ENCODE measurements at places on chromosomes 7 and 10.

DNA sequence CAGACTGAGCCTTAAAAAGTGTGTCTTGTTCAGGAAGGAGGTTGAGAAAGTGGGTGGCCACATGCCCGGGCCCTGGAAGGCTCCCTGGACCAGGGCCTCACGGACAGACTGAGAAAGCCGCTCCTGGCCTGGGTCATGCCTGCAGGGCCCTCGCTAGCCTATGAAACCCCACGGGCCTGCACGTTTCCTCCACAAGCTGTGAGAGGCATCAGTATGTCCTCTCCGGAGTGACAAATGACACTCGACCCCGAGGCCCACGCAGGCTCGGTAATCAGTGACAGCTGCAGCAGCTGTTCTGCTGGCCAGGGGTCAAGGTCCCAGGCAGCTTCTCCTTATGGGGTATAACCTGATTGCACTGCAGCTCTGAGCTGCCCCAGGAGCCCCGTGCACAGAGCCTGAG, 47.6 kb downstream of the ASB13 start:
- DNase-seq, result peak; percentile 76

- no peak for DNase-seq
Observed at GRCh38 chr7:133562621-133563020, 309.7 kb downstream of the EXOC4 start.

DNA sequence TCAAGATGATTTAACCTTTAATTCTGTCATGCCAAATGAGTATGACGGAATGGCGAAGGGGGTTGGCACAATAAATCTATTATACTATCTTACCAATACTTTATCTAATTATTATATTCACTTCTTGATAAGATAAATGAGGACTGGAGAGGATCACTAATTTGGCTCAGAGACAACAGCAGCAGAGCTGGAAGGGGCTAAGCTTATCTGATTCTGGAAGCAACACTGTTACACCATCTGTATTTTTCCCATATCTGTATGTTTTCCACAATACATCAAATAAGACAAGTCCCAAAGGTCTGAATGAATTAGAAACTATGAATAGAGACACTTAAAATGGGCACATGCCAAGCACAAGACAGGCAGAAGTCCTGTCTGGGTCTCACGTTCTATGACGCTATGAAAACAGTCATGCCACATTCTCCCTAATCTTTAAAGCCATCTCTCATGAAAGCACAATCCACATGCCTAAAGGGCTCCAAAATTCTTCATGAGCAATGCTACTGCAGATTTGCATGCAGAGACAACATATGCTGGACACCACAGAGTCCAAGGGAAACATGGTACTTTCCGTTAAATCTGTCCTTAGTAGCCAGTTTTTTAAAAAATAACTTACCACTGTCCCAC, 88.3 kb downstream of the SLC25A13 start:
- DNase-seq, result no peak

DNA sequence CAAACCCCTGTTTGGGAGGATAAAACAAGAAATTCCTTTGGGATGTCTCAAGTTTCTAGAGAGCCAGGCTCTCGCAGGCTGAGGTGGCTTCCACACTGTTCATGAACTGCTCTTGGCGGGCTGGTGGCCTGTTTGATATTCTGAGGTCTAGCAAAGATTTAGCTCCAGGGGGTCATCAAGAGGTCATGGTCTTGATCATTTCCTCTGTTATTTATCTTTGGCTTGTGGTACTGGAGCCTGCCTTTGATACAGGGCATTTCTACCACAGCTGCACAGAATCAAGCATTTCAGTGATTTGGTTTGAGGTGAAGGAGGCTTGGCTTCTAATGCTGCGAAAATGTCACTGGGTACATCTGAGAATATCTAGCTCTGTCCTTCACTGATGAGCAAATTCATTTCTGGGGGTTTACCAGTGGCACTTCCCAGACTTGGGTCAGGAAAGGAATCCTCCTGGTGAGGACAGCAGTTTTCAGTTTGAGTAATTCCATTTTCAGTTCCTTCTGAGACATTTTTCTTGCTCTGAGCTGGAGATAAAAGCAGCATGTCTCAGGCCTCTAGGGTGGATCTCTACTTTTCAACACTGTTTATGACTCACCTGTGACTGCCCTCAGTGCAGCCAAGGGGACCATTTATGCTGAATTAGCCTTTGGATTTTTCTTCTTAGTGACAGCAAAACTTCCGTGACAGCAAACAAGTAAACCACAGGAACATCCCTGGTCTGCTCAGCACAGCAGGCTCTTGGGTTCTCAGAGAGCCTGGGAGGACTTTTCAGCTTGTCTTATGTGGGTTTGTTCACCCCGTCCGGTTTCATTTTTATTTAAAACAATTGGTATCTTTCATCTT, 312.0 kb downstream of the RNLS start:
- DNase-seq, result peak; percentile 97

DNA sequence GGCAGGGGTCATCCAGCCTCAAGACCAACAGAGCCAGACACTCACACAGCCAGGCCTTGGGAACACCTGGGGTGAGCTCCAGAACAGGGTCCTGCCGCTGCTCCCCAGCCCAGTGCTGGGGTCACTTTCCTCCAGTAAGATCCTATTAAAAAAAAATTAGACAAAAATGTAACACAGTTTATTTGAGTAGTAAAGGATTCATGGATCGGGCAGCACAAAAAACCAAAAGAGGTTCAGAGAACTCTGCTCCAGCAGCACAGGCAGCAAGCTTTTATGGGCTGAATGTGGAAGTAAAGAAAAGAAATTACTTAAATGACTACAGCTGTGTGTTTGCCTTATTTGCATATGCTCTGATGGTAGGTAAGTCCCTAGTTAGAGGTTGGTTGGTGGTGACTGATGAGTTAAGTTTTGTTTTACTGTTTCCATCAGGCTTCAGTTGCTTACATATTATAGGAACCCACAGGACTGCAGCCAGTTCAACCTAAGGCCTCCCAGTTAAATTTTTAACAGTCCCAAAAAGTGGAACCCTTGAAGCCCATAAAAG, 80.5 kb upstream of the FGFR2 start:
- no peak for DNase-seq

- DNase-seq, result peak; percentile 35
Observed at GRCh38 chr7:140650367-140650766, 9.8 kb upstream of the DENND2A start.

GRCh38 chr10:102764470-102765161, 20.9 kb downstream of the WBP1L start:
- DNase-seq, result no peak

DNA sequence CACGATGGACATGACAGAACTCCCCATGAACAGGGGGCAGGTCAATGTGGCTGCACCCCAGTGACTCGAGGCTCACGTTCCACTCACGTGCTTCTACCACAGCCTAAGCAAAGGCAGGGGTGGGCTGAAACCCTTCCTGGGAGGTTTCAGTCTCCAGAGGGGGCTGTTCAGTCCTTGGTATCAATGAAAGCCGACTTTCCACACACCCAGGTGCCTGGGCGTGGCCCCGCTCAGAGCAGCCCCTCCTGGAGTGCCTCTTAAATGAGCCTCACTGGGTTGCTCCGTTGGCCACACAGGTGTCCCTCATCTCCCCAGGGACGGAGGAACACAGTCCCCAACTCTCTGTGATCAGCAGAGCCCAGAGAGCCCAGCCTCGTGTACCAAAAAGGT, 90.5 kb upstream of the PDGFA start:
- DNase-seq, result no peak

- no peak for DNase-seq
Observed at GRCh38 chr7:71835056-71835455, 577.1 kb downstream of the CALN1 start.

GRCh38 chr10:51789118-51789517, 89.7 kb upstream of the CSTF2T start:
- no peak for DNase-seq

GRCh38 chr7:128278366-128278765, 37.3 kb downstream of the LEP start:
- DNase-seq, result no peak

DNA sequence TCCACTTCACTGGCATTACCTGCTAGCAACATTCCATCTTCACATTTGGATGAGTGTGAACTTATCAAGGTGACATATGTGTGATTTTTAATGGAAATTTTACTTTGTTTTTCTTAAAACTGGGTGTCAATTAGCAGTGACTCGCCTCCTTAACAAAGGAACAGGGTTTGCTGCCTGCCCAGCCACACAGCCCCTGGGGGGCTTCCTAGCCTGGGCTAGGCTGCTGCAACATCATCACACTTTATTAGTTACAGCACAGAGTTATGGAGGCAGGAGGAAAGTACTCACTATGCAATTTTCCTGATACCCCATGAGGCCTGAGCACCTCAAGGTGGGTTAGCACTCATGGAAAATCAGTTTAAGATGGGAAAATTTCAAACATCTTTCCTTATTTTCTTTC, 861.3 kb downstream of the NRG3 start:
- DNase-seq, result no peak

DNA sequence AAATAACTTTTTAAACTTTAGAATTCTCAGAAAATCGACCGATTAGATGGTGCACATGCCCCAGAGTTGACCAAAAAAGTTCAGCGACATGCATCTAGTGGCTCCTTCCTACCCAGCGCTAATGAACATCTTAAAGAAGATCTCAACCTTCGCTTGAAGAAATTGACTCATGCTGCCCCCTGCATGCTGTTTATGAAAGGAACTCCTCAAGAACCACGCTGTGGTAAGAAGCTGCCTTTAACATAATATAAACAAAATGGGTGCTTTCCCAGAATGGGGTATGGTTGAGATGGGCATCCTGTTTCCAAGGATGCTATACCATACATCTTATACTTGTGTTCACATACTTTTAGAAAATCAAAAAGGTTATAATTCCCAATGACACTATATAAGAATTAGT, 24.6 kb downstream of the GLRX3 start:
- DNase-seq, result peak; percentile 12

DNA sequence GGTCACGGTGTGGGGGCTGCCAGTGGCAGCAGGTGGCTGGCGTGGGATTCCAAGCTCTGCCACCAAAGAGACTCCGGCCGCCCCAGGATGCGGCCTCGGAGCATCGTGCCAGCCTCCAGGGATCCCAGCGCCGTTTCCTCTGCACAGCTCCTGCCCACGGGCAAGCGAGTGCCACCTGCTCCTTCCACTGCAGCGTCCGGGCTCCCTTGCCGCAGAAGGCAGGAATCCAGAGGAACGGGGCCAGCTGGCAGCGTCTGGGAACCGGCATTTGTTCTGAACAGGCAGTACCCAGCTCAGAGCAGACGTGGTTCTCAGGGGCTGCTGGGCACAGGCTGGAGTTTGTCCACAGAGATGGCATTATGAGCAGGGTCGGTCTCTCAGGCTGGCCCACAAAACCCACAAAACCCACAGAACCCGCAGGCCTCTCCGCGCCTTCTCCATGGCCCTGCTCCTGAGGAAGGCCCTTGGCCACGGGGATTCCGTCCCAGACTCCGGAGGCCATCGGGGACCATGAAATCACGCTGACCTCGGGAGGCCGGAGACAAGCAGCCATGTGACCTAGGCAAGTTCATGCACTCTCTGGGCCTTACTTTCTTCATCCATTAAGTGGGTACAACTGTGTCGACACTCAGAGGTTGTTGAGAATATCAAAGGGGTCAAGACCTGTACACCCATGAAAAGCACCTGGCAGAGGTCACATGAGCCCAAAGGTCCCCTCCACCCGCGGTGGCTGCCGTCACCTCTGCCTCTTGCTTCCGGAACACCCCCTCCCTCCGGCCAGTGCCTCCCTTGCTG, 72.1 kb upstream of the TNRC18 start:
- DNase-seq, result peak; percentile 57

DNA sequence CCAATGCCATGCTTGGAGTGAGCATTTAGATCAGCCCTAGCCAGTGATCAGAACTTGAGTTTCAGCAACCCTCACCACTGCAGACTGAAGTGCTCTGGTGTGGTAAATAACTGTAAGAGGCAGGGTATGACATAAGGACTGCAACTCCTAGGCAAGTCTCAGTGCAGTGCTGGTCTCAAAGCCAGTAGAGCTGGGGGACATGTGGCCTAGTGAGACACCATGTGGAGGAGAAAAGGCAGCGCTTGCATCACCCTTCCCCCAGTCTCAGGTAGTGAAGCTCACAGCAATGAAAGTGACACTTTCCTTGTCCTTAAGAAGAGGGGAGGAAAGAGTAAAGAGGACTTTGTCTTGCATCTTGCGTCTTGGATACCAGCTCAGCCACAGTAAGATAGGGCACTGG, 386.8 kb upstream of the POT1 start:
- no peak for DNase-seq

GRCh38 chr7:70349819-70350218, 751.5 kb downstream of the AUTS2 start:
- DNase-seq, result no peak

DNA sequence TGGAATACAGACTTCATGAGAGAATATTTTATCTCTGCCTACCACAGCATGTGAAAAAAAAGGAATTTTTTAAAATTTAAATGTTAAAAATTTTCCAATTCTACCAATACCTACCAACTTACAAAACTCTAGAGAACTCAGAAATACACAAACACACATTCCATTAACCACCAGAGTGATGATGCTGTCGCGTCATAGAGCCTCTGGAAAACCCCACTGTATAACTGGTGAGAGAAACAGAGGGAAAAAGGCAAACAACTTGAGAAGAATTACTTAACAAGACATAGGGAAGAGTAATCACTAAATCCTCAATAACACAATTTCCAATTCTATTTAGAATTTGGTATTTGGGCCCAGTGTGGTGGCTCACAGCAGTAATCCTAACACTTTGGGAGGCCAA, 6.2 kb upstream of the SPOCK2 start:
- DNase-seq, result no peak

GRCh38 chr10:98433881-98434732, 12.6 kb downstream of the HPS1 start:
- DNase-seq, result peak; percentile 69

GRCh38 chr7:83060218-83060617, 102.5 kb downstream of the PCLO start:
- no peak for DNase-seq

DNA sequence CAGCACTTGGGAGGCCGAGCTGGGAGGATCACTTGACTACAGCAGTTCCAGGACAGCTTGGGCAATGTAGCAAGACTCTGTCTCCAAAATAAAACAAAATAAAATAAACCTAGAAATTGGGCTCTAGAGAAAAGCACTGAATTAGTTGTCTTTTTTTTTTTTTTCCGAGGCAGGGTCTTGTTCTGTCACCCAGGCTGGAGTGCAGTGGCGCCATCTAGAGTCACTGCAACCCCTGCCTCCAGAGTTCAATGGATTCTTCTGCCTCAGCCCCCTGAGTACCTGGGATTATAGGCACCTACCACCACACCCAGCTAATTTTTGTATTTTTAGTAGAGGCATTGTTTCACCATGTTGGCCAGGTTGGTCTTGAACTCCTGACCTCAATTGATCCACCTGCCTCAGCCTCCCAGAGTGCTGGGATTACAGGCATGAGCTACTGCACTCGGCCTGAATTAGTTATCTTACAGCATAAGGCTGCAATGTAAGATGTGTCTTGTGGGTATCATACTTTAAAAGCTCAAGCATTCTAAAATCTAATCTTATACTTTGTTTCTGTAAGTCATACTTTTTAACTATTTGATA, 12.8 kb downstream of the MEIG1 start:
- DNase-seq, result peak; percentile 21
